Erythroblast (primary cell): ENCODE measurements at places on chromosomes 5 and 9.
A peak's percentile ranks its signal among the peaks of the same experiment; 100 is the strongest.

DNA sequence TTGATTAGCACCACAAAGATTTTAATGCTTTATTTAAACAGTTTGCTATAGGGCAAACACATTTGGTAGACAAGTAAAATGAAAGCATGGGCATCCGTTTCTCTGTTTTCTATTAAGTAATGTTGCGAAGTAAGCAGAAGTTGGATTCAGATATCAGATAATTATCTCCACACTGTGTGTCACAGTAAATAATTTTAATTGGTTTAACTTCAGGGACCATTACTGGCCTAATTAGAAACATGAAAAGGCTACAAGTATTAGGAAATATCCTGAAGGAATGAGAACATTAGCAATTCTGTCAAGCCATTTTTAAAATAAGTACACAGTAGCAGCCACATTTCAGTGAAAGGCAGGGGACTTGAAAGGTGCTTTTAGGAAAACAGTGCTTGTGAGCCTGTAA, 975.4 kb downstream of the NR2F1-AS1 start:
- no peak for DNase-seq

GRCh38 chr9:76107482-76107881, 217.0 kb downstream of the PCSK5 start:
- DNase-seq, result no peak

DNA sequence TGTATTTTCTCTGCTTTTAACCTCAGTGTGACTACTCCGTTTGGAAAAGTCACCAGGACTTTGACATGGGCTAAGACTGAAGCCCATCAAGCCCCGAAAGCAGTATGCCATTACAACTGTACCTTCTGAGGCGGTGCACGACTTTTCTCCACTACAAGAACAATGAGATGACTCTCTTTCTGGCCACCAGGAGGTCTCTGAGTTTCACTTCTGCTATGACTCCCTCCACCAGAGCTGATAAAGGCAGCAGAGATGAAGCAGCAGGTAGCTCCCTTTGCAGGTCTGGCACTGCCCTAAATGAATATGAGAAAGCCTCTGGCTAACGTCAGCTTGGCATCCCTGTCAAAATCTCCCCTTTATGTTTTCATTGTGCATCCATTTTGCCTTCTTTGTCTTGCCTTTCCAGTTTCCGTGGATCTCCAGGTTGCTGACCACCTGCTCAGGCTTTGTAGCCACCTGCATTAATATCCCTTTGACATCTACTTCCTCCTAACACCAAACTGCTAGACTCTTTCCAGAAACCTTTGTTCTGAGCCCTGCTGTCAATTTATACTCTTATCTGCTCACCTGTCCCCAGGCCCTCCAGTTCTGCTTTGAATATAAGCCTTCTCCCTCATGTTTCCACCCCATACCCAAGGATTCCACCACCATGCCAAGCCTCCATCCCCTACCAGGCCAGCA, 221.7 kb downstream of the ZNF608 start:
- no peak for DNase-seq

DNA sequence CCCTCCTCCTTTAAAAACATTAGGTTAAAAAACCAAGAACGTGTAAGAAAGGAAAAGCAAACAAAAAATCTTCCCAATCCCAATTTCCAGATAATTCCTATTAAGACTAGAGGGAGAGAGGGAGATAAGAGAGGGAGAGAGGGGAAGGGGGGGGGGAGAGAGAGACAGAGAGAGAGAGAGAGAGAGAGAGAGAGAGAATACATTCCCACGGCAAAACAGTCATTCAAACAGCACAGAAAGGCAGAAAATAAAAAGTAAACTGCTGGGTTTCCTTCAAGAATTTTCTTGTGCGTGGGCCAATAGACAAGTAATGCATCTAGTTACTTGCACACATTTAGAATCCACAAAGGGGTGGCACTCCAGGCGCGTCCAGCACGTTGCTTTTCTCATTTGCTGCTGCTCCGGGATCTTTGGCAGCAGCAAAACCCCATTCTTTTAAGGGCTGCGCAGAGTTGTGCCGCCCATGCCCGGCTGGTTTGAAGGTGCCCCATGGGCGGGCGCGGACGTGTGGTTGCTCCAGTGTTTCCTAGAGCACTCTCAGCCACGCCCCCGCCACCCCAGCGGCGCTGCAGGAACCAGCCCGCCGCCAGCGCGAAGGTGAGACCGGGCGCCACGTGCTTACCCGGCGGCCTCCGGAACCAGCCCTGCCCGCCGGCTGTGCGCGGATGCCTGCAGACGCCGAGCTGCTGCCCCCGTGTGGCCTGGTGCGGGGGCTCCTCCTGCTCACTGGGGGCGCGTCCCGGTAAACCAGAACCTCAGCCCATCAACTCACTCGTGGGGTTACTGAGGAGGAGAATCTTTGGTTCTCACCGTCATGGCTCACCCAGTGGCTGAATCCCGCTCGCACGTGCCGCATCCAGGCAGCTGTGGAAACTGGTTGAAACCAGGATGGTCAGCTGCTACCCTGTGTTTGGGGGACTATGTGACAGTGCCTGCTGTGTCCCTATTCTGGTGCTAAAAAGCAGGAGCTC, 44.6 kb downstream of the STC2 start:
- DNase-seq, result peak; percentile 58

DNA sequence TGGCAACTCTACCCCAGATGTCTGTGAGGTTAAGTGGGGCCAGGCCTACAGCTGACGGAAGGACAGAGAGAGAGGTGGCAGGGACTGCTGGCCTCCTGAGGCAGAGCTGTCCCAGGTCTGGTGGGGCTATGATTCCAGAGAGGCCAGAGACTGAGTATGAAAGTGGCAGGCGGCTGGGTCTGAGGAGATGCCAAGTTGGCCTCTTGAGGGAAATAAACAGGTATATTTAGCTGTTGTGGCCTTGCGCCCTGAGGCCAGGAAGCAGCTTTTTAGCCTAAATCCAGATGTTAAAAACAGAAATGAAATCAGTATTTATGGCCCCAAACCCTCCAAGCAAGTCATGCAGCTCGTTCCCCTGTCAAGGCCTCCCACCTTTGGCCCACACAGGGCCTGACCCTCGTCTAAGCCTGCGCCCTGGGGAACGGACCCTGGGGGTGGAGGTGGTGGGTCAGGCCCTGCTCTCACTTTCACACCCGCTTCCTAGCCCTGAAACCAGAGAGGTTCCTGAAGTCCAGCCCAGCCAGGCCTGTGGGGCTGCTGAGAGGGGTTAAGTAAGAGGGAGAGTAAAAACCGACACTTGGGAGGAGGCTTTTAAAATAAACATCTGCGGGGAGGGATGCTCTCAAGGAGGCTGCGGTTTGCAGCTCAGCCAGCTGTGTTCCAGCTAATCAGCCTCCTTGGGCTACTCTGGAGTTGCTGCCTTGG, 18.7 kb downstream of the PCDHGC5 start:
- no peak for DNase-seq

DNA sequence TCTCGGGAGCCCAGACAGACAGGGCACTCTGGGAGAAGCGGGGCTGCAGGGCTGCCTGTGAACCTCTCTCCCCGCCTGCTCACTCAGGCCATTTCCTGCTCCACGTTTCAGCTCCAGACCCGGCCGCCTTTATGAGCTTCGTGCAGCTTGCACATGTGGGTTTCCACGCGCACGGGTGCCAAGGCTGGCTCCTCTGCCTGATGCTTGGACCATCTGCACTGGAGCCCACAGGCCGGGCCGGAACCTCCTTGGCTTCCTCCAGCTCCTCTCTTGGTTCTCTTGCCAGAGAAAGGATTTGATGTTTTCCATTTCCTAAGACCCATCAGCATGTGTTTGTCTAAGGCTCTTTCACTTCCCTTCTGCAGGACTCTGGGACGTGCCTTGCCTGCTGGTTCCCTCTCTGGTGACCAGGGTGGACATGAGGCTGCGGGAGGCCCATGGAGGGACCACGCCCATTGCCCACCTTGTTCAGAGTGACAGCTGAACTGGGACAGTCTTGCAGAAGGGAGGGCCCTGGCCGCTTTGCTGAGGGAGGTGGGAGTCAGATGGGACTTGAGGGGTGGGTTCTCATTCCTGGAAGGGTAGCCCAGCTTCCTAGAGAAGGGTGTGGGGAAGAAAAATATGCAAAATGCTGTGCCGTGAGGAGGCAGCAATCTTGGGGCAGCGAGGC, 23.3 kb upstream of the COL5A1 start:
- no peak for DNase-seq

DNA sequence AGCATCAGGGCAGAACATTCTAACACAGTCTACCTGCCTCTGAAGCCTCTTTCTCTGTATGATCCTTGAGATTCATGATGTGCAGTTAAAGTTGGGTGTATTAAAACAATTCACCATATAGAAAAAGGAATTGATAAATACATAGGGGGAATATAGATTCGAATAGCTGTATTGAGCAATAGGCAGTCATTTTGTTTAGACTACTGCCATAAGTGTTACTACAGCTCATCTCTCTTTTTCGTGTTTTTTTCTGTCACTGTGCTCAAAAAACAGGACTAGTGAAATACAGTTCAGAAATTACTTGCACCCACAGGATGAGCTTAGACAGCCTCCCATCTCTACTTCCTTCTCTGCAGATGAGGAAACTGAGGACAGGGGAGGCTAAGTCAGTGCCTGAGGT, 144.6 kb upstream of the FBN2 start:
- no peak for DNase-seq

- DNase-seq, result no peak
These were observed 24.3 kb upstream of the CXCL14 start for GRCh38 chr5:135602882-135603721.

DNA sequence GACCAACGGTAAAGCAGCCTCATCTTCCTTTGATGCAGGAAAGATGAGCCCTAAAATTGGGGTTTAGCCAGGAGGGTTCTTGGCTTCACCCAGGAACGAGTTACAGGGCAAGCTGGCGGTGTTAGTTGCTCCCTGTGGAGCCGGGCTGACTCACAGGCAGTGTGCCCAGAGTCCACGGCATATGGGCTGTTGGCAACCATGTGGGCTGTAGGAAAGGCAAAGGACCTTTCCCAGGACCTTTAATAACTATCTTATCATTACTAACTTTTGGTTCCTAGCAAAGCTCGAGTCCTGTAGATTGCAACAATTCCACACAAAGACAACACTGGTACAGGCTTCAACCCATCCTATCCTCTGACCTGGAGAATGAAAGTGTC, 29.8 kb upstream of the CLPTM1L start:
- no peak for DNase-seq

GRCh38 chr5:173056783-173057061, 570 bp downstream of the CREBRF start:
- no peak for DNase-seq

- DNase-seq, result no peak
These were observed 21.5 kb upstream of the GPR21 start for GRCh38 chr9:123011878-123012528.

- DNase-seq, result no peak
These were observed 1041.0 kb downstream of the TLE1 start for GRCh38 chr9:80648336-80648735.

- DNase-seq, result no peak
These were observed 40.5 kb downstream of the MVB12B start for GRCh38 chr9:126367139-126367538.

DNA sequence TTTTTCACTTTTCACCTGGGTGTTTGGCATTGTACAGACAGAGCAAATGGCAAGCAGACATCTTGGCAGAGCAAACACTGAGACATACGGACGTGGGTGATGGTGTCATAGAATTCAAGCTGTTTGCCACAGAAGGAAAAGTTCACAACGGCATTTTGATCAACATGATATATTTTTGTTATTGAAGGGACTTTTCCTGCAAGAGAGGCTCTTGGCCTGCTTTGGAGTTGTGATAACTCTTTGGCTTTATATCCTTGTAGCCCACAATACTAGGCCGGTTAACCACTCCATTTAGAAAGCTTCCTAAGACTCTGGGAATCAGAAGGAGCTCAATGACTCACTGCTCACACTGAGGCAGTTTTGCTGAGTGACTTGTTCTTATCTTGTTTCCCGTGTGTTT, 1038.3 kb downstream of the TLE1 start:
- DNase-seq, result no peak

GRCh38 chr9:27150746-27151406, 41.9 kb downstream of the TEK start:
- DNase-seq, result no peak

DNA sequence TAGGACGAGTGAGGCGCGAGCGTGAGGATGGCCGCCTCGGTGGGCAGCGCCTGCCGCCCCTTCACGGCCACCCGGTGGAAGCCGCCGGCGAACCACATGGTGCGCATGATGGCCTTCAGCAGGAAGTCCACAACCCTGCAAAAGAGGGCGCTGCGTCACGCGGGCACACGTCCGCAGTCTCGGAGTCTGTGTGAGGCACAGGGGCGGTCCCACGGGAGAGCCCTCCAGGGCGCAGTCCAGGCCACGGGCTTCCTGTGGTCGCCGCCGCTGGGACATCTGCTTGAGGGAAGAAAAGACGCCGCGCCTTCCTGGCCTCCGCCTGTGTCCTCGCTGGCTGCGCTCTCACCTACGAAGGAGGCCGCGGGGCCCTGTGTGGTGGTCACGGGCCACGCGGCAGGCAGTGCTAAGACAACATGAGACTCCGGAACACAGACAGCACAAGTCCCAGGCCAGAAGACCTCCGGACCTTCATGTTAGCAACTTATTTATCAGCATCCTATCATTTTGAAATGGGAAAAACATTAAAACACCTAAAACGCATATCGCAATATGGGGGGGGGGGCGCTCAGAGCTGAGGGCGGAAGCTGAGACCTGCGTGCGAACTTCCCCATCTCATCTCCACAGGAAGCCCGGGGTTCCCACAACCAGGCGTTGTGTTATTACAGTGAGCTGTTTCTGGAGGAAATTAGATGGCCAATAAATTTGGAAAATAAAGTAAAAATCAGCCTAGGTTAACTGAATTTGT, 28.8 kb downstream of the LPCAT1 start:
- DNase-seq, result no peak

DNA sequence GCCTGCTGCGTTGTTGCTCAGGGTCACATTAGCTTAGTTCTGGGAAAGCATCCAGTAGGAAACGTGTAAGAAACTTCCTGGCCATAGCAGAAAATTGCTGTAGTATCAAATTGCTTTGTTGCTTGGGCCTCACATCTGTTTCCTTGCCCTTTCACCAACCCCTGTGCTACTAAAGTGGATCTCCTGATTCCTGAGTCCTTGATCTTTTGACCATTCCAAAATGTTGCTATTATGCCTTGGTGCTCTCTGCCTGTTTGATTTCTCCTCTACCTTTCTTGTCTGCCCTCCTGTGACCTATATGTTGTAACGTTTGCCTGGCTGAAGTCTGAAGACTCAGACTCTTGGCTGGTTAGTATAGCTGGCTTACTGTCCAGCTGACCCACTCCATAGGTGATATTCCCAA, 350.5 kb downstream of the ADGRV1 start:
- no peak for DNase-seq

DNA sequence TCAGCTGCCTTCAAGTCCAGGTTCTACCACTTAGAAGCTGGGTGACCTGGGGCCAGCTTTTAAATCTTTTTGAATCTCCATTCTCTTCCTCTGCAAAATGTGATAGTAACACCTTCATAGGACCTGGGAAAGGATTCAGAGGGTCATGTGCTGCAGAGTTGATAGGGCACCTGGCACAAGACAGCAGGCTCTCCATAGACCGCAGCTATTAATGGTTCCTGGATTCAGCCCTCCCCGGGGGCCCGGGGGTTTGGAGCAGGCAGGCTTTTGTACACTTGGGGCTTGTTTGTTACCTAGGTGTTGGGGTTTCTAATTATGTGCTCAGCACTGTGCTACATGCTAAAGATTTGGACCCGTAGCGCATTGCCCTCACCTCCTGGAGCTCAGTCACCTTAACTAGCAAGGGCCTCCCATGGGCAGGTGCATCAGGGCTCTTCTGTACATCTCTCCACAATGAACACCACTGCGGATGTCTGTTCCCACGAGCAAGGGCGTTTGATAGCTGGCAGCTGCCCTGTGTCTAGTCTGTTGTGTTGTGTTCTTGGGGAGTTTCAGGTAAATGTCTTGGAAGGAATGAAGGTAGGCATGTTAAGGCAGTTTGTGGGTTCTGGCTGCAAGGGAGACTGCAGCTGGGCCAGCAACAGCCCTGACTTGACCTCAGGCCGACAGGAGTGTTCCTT, 12.1 kb downstream of the PRRC2B start:
- no peak for DNase-seq

- no peak for DNase-seq
These were observed 438.6 kb upstream of the MPDZ start for GRCh38 chr9:13718086-13718485.
